GM18507 (cell line): ENCODE measurements at places on chromosomes 3 and 15.

- peak; percentile 28 for DNase-seq
Observed at GRCh38 chr3:32813180-32813579, 4.6 kb upstream of the TRIM71 start.

GRCh38 chr3:9213019-9213634, 36.3 kb downstream of the SRGAP3 start:
- no peak for DNase-seq

- no peak for DNase-seq
Observed at GRCh38 chr15:51025454-51025846, 69.3 kb downstream of the TNFAIP8L3 start.

GRCh38 chr3:15858547-15859506, 61.0 kb upstream of the ANKRD28 start:
- DNase-seq, result peak; percentile 40

- no peak for DNase-seq
Observed at GRCh38 chr3:121895736-121896135, 1.5 kb downstream of the SLC15A2 start.

- no peak for DNase-seq
Observed at GRCh38 chr3:23254282-23254681, 51.2 kb downstream of the UBE2E2 start.

DNA sequence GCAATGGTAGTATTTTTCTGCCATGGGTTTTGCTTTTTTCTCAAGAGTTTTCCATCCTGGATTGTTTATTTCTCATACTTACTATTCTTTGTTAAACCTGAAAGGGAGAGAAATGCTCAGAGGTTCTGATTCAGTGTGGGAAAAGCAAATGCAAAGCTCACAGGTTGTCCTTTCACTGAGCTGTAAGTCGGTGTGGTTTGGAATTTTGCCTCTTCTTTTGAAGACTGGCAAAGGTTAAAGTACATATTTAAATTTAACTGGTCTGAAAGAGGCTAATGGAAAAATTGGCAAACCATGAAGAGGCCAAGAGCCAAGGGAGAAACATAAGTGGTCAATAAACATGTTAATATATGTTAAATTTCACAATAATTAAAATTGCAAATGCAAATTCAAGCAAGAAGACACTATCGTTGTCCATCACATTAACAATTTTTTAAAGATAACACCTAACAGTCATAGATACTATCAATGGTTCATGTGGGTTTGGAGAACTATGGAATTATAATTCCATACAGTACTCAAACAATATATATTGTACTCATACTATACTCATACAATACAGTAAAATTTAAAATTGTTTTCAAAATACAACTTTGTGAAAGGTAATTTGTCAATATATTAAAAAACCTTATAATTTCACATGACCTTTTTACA, 246.8 kb upstream of the STT3B start:
- DNase-seq, result no peak

GRCh38 chr3:3027976-3028567, 82.1 kb downstream of the IL5RA start:
- no peak for DNase-seq

DNA sequence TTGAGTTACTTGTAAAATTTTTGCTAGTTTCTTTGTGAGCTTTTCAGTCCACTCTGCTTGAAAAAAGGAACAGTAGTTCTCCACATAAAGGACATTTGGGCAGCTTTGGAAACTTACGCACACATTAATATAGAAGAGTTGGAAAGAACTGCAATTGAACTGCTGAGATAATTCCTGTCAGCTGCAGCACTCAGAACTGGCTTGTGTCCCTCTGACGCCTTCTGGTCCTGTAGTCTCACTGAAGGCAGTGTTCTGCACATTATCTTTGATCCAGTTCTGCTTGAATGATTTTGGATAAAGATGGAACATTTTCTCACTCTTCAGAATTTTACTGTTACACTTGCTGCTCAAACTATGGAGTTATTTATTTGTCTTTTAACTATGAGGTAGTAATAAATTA, 901.9 kb downstream of the OTOL1 start:
- DNase-seq, result no peak

DNA sequence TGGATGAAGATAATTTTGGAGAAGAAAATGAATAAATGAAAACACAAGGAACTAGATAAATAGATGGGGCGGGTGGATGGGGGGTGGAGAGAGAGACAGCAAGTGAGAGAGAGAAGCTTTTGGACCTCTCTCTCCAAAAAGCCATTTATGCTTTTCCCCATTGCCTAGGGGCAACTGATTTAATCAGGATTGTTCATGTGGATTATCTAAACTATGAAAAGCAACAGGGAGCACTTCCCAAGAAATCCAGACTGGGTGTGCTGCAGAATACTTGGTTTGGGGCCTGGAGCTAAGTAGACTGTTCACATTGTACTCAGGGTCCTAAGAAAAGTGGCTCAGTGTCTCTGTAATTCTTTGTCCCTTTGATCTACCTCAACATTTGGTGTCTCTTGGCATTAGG, 367.0 kb downstream of the TIGIT start:
- DNase-seq, result no peak

DNA sequence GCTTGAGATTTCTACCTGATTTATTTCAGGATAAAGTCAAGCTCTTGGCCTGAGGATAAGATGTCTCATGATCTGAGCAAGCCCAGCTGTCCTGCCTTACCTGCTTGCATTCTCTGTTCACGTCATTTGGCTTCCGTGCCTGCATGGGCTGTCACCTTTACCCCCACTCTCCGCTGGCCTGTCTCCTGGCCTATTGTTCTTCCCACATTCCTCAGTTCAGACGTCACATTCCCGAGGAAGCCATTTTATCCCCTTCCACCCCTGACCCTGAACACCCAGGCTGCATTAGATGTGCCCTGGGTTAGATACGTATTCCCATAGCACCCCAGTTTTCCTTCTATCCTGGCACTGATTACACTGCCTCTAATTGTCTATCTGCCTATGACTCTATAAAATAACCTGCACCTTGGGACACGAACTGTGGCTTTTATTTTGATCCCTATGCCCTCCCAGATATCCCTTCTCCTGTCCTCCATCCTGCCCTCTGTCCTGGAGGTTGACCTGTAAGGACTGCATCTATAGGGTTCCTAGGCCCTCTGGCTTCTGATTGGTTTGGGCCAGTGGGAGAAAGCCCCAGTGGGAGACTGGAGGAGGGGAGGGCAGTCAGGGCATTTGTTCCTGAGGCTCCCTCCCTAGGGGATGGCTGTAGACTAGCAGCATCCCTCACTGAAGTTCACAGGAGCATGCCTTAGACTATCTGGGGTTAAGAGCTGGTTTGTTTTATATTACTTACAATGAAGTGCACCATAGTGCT, 19.2 kb upstream of the UBE2Q2 start:
- no peak for DNase-seq

- DNase-seq, result no peak
Observed at GRCh38 chr3:24290596-24290995, 204.1 kb downstream of the THRB start.

- no peak for DNase-seq
Observed at GRCh38 chr15:89774492-89774891, 1.6 kb upstream of the MESP2 start.

DNA sequence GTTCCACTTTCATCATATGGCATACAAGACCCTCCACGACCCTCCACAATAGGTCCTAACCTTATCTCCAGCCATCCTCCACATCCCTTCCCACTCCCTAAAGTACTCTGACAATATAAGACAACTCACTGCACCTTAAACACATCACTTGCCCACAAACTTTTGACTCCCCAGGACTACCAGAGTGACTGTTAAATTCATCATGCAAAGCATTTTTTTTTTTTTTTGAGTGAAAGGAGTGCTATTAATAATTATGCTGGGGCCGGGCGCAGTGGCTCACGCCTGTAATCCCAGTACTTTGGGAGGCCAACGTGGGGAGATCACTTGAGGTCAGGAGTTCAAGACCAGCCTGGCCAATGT, 55.8 kb downstream of the OSBPL10 start:
- no peak for DNase-seq

DNA sequence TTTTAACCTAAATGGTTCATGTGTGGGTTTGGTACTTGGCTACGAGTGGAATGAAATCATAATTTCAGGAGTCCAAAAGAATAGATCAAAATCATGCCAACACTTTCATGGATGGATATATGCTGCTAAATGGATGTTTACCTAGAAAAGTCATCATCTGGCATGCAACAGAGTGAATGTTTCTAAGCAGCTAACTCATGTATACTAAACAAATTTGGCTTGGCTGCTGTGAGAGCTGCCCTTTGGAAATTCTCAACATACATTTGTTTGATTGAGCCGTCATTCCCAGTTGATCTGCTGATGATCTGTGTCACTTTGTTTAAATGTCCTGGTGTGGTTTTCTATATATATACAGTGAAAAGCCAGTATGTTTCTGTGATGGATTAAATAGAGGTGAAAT, 263.3 kb downstream of the MECOM start:
- no peak for DNase-seq

DNA sequence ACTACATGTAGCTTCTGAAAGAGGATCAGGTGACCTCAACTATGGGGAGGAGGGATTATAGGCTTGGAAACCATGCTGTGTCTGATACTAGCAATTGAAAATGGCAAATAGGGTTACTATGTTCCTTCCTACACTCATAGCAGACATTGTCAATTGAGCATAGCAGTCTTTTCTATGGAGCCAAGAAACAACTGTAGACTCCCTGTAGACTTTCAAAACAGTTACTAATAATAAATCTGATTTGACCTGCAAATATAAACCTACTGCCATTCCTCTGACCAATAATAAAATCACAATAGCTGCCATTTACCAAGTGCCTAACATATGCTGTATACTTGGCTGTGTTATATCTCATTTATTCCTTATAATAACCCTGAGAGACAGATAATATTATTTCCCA, 8.5 kb upstream of the ARL14 start:
- DNase-seq, result no peak

GRCh38 chr3:60114191-60114590, 1064.4 kb upstream of the CFAP20DC start:
- DNase-seq, result no peak

DNA sequence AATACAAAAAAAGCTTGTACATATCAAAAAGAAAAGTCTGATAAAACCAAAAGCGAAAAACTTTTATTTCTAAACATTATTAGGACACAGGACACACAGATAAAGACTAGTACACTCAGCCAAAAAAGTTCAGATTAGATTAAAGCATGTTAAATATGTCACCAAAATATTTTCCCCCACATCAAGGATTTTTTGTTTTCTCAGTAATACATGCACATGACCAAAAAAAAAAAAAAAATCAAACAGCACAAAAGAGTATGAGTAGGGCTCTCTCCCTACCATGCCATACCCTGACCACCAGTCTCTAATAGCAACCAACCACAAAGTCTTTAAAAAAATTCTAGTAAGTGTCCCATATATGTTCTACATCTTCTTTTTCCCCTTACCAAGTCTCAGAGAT, 77.4 kb downstream of the LRRFIP2 start:
- DNase-seq, result no peak

- DNase-seq, result no peak
Observed at GRCh38 chr15:87121336-87121735, 1041.7 kb downstream of the AGBL1 start.

GRCh38 chr15:85500060-85500708, 119.8 kb downstream of the AKAP13 start:
- DNase-seq, result no peak

DNA sequence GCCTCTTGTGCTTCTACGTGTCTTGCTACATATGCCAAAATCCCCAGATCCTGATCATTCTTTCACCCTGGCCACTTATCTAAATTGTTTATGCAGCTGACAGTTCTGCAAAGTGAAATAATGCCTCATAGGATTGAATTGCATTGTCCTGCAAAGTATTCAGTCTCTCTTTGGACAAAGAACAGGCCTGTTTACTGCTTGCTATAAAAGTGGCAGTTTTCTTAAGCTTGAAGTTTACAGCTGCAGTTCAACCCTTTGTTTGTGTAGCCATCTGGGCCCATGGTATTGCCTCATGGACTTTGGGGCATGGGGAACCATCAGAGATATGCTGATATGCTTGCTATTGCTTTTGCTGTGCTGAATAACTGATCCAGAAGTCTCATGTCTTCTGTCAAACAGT, 523.2 kb downstream of the OTOL1 start:
- no peak for DNase-seq

DNA sequence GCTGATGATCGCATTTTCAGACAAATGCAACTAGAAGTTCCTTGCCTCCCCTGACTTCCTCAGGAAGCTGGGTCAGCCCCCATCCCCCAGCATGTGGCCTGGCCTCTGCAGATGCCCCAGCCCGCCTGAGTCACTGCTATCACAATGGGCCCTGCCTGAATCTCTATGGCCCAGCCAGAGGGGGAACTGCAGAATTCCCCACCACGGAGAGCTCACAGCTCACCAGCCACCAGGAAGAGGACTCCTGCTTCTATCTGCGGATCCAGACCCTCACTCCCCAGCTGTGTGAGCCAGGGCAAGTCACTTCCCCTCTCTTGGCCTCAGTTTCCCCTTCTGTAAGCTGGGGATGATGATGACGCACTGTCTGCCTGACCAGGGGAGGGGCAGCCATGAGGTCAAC, 6.9 kb downstream of the PLXND1 start:
- DNase-seq, result no peak

DNA sequence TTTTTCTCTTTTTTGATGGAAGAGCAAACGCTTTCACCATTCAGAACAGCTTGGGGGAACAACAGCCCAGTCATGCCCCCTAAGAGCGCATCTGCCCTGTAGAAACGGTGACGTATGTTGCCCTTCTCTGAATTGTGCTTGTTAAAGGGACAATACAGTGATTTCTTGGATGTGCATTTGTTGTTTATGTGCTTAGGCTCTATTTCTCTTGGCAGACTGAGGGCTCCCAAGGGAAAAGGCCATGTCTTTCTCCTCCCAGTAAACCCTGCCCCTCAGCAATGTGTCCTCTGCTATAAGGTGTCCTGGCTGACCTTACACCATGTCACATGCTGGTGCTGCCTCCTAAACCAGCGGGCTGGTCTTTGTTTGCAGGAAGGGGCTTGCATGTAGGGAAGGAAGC, 346.1 kb downstream of the EPHB1 start:
- no peak for DNase-seq

- no peak for DNase-seq
Observed at GRCh38 chr15:29844290-29844903, 22.1 kb upstream of the TJP1 start.

DNA sequence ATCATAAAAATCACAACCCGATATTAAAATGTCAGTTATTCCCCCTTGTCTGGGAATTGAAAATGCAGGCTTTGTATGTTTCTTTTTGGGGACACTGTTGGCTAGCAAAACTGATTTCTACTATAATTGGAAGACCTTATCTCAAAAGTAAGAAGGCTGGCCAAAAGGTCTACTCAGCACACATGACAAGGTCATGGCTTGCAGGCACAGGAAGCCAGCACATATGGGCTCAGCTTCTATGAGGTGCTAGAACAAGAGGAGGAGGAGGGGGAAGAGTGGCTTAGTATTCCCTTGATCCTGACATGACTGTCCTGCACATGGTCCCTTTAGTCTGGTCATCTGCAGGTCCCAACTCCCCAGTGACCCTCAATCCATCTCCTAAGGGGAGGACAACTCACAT, 681.2 kb downstream of the SQOR start:
- no peak for DNase-seq

DNA sequence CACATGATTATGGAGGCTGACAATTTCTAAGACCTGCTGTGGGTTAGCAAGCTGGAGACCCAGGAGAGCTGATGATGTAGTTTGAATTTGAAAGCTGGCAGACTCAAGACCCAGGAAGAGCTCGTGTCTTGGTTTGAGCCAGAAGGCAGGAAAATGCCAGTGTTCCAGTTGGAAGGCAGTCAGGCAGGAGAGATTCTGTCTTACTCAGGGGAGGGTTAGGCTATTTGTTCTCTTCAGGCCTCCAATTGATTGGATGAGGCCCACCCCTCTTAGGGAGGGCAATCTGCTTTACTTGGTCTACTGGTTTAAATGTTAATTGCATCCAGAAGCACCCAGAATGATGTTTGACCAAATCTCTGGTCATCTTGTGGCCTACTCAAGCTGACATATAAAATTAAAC, 40.4 kb upstream of the IGF2BP2 start:
- DNase-seq, result no peak
